ENCODE measurements at places on chromosomes 12 and 14.

DNA sequence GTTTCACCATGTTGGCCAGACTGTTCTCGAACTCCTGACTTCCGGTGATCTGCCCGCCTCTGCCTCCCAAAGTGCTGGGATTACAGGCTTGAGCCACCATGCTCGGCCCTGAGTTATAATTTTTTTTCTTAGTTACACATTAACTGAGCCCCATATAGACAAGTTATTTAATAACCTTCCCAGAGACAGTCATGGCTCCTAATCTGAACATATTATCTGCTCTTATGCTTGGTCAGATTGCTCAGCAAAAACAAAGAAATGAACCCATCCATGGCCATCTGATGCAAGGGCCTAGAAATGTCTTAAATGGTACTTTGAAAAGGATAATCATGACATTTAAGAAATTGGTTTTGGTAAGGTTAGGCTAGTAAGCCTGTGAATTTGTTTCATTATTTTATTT lies 13.0 kb downstream of the SAMD15 start:
- DNase-seq, result no peak

GRCh38 chr14:85566603-85567002 lies 36.7 kb downstream of the FLRT2 start:
- no peak for DNase-seq

GRCh38 chr14:64778104-64778754 lies 74.0 kb downstream of the PLEKHG3 start:
- DNase-seq, result no peak

DNA sequence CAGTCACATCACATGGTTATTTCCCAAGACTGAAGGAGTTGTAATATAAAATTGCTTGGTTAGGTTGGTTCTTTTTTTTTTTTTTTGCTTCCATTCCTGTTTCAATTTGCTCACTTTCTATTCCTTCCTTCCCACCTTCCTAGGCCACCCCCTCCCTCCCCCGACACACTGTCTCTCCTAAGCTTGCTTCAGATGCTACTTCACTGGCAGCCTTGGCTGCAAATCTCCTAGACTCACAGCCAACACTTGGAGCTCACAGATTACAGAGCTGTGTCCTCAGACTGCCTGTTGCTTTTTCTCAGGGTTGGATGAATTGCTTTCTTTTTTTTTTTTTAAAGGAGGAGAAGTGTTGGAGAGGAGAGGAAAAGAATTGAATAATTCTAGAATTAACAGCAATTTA lies 77.3 kb upstream of the GRIN2B start:
- DNase-seq, result no peak

DNA sequence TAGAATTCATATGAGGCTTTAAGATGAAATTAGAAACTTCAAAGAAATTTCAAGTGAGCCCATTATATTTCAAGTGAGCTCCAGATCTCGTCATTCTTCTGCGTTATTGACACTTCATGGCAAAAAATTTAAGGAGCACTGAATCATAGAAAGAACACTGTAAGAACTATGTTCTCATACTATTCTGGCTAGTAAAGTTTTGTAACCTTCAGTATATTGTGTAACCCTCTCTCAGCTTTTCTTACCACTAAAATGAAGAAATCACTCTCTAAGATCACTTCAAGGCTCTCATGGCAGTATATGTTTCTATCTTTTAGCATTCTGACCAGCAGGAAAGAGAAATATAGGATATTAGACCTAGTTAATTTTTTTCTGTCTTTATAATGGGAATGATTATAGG lies 6.3 kb downstream of the GPHN start:
- no peak for DNase-seq

GRCh38 chr12:27965966-27966365 lies 6.6 kb downstream of the PTHLH start:
- no peak for DNase-seq

DNA sequence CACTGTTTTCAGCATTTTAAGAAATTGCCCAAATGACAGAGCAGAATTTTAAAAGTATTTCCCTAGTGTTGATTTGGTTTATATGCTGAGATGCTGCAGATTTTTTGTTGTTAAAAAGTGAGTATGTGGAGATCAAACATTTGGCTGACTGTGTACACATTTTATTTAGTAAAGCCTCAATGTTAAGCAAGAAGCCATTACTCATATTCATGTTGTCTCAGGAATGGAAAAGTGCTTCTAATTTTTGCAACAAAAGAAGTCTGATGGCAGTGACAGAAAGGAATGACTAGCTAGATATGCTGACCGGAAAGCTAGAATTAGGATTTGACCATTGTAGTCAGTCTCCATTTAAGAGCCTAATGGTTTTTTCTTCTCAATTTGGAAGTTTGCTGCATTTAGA lies 22.5 kb downstream of the SLC38A6 start:
- DNase-seq, result no peak

- DNase-seq, result no peak
Measured at GRCh38 chr12:85575120-85576096, 260.8 kb downstream of the RASSF9 start.

DNA sequence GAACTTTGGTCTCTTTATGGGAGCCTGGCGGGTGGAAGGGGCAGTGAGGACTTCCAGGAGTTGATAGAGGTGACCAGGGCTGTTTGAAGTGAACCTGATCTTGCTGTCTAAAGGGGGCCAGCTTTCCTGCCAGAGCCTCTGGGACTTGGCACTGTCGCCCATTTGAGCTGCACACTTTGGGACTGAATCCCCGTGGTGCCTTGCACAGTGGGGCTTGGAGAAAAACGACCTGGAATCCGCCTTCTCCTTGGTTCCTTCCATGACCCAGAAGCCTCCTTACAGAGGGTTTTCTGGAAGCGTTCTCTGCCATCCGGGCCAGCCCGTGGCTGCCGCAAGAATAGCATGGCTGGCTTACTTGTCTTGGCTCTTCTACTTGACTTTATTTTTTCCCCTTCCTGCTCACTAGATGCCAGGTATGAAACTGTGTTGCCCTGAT lies 2.0 kb downstream of the RFLNA start:
- DNase-seq, result no peak

DNA sequence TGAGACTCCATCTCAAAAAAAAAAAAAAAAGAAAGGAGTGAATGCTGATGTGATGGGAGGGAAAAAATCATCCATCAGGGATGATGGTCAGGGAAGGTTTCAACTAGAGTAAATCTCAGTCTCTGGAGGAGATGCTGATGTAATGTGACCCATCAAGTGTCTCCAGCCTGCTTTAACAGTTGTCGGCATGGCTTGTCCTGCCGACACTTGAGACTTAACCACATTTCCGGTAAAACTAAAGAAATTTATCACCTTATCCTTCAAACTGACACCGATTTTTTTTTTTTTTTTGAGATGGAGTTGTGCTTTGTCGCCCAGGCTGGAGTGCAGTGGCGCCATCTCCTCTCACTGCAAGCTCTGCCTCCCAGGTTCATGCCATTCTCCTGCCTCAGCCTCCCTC lies 21.5 kb upstream of the ANAPC5 start:
- DNase-seq, result no peak

DNA sequence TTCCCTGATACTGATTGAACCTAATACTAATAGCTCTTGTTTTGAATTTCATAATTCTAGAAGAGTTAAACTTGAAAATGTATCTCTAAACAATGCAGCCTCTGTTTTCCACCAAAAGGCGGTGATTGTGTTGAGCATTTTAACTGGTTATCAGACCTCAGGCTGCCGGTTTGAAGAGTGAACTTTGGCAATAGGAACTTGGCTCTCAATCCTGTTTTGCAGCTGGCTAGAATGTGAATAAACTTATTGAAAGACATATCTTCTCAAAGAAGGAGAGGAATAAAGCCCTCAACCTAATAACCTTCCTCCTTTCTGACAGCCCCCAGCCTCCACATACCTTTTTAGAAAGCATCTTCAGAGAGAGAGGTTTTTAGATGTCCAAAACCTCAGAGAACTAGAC lies 105.4 kb downstream of the SRGAP1 start:
- DNase-seq, result no peak

GRCh38 chr14:21526672-21527317 lies 649 bp upstream of the SALL2 start:
- DNase-seq, result no peak

DNA sequence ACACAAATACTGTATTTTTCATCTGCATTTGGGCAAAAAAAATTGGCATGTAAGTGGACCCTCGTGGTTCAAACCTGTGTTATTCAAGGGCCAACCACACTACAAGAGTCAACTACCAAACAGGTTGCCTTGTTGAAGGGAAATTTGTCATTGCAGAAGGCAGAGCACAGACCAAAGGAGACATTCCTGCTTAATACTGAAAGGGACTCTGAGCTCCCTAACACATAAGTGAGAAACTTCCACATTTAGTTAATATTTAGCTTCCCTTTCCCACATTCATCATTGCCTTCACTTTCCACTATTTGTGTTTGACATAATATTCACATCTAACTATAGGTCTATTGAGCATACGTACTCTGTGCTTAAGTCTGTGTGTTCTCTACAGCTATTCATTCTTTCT lies 266.9 kb downstream of the KCNH5 start:
- no peak for DNase-seq

GRCh38 chr12:77070800-77071449 lies 5.6 kb upstream of the E2F7 start:
- DNase-seq, result no peak

GRCh38 chr14:102508774-102509745 lies 516 bp downstream of the ANKRD9 start:
- peak; percentile 37 for DNase-seq

- no peak for DNase-seq
Measured at GRCh38 chr12:57584690-57585089, 6.3 kb upstream of the PIP4K2C start.

GRCh38 chr12:132465269-132466190 lies 24.4 kb upstream of the FBRSL1 start:
- DNase-seq, result no peak

GRCh38 chr14:86124328-86124727 lies 594.4 kb downstream of the FLRT2 start:
- no peak for DNase-seq

- DNase-seq, result no peak
Measured at GRCh38 chr12:24172031-24172772, 222.7 kb upstream of the SOX5 start.

DNA sequence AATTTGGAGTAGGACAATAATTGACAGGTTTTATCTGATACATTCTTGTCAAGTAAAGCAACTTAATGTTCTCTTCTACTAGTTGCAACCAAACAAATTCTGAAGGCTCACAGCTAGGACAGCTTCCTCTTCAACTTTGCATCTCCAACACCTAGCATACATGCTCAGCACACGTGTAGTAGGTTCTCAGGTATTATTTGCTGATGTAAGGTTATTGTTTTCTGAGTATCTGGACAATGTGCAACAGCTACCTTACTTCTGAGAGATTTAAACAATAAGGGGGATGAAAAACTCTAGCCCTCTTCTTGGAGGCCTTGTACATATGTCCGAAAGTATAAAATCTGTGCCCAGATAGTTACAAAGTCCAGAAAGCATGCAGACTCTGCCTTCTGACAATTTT lies 15.5 kb upstream of the FLRT2 start:
- DNase-seq, result no peak

DNA sequence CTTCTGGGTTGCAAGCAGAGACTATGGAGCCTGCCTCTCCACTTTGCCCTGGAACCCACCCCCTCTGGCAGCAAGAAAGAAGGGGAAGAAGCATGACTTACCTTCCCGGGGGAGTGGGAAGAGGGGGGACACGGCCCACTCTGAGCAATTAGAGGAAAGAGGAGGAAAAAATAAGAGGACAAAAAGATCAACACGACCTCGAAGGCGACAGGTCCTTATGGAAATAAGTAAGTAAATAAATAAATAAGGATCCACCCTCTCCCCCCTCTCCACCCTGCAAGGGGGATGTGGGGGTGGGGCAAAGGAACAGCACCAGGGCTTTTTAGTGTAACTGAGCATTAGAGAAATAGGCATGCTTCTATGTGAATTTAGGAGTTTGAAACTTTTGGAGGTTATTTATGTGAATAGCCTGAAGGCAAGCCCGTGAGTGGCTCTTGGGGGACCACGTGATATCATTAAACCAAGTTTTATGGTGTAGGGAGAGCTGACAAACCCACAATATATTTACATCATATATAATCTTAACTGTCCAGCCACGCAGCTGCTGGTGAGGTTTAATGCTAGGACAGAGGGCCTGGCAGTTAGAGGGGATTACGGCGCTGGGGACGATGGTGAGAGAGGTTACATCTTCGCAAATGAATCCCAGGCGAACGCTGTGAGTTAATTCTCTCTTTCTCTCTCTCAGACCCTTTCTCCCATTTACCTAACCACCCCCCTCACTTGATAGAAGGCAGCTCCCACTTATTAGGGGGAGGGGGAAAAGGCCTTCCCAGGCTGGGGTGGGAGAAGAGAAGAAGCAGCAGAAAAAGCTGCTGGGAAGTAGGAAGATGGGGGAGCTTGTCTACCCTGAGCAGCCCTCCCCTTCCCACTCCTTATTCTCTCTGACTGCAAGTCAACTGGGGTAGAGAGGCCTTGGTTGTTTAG lies 4.8 kb downstream of the HOXC5 start:
- DNase-seq, result no peak

- DNase-seq, result no peak
Measured at GRCh38 chr14:34604995-34605394, 25.0 kb downstream of the SNX6 start.

DNA sequence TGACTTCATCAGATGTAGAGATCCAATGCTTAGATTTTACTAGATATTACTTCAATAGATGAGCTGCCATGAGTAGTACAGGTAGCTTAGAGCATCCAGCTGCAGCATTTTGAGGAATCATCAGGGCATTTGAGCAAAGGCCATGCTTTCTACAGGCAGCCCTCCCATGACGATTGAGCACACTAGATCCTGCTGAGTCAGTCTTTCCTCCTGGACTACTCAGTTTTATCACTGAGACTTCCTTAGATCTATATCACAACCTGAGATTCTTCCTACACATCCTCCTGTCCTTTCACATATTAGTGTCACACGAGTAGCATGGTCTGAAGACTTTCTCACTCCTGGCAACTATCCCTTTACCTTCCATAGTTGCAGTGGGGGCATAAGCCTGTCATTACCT lies 1401.8 kb downstream of the FSCB start:
- no peak for DNase-seq

GRCh38 chr12:97404543-97404942 lies 58.1 kb upstream of the RMST start:
- no peak for DNase-seq

- no peak for DNase-seq
Measured at GRCh38 chr12:32303174-32303549, 96.2 kb upstream of the FGD4 start.

DNA sequence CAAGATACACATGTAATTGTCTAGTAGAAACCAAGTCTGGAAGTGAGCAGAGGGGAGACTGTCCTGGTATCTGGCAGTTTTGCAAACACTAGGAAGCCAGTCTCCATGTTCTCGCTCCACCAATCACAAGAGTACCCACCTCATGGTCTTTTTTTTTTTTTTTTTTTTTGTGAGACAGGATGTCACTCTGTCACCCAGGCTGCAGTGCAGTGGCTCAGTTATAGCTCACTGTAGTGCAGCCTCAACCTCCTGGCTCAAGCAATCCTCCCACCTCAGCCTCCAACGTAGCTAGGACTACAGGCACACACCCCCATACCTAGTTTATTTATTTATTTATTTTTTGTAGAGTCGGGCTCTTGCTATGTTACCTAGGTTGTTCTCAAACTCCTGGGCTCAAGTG lies 189.2 kb downstream of the EFCAB11 start:
- DNase-seq, result no peak
